T-cell (primary cell): ENCODE measurements at places on chromosomes 16 and 17.

GRCh38 chr17:28499364-28499664 is 6.8 kb upstream of the FOXN1 start:
- DNase-seq = no peak

GRCh38 chr17:12320286-12320685 is 299.6 kb downstream of the MAP2K4 start:
- no peak for DNase-seq

- no peak for DNase-seq
These were observed 9.5 kb downstream of the EXOC7 start for GRCh38 chr17:76094046-76094445.

GRCh38 chr17:40791787-40792436 is 7.8 kb downstream of the KRT28 start:
- no peak for DNase-seq

DNA sequence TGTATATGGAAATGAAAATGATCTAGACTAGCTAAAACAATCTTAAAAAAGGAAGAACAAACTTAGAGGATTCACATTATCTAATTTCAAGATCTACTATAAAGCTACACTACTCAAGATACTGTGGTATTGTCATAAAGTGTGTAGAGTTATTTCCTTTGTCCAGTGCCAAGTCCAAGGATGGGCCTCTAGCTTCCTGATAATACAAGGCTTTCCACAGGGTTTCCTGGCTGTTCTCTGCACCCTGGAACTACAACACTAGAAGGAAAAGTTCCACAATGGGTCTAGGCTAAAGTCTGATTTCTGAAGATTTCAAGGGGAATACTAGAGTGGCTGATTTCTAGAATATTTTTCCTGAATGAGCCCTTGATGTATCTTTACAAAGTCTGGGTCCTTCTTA is 34.2 kb downstream of the TBC1D3B start:
- no peak for DNase-seq

DNA sequence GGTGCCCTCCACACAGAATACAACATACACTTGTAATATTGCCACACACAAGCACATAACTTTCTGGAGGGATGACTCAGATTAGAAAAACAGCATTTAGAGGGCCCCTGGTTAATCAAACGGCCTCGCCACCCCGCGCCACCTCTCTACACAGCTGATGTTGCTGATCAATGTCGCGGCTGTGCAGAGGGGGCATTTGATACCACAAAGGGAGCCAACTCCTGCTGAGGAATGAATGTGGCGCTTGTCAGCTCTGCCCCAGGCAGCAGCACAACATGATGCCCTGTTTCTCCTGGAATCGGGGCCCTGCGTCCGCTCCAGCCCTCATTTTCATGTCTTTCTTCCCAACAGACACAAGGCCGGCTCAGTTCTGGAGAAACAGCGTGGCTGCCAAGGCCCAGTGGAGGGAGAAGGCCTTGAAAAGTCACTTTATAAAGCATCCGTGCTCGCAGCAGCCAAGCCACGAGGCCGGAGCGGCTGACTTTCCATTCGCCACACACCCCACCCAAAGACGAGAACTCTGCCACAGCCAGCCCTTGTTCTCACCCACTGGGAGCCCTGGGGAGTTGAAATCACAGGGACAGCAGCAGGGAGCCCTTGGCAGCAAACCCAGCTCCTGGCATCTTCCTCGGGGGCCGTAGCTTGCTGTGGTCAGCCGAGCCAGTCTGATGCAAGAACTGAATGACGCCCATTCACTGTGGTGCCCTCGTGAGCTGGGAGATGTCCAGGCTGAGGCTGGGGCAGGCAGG is 65.6 kb downstream of the XYLT1 start:
- no peak for DNase-seq

DNA sequence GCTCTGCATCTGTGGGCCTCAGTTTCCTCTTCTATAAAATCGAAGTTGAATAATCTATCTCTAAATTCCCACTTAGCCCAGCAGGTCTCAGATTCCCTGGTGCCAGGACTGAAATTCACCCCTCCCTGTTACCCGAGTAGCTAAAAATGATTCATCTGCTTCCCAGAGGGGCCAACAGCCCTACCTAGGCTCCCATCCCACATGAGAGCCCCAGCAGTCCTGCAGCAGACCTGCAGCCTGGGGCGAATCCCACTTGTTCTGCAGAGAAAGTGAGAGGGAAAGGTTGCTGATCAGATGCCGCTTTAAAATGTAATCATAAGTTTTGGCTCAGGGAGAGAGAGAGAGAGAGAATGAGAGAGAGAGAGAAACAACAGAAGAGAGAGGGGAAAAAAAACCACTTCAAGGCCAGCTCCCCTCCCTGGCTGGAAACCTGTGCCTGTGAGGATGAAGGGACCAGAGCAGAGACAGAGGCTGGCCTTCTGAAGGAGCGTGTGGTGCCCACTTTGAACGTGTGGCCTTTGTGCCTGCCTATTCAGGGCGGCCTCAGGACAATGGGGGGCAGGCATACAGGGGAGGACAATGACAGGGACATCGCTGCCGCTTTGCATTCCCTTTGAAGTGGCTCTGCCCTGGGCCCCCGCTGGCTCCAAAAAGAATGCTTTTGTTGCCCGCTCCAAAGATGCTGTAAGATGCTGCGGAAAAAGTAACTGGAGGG is 85.2 kb upstream of the NKD1 start:
- DNase-seq = no peak

DNA sequence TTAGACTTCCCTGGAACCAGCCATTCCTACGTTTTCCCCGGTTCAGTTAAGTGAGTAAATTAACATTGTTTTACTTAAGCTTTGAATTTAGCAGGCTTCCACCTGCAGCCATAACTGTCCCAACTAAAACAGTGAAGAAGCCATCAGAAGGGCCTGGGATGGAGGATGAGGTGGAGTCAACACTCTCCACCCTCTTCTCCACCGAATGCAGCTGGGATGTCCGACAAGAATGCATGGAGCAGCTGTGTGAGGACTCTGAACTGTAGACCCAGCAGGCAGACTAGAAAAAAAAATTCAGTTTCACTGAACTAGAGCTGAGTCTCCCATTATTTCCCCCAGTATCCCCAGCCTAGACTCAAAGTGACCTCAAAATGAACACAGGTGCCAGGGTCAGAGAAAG is 114.8 kb downstream of the C16orf95 start:
- DNase-seq = no peak

- no peak for DNase-seq
These were observed 5.3 kb upstream of the HEXD start for GRCh38 chr17:82412535-82413520.

- peak; percentile 95 for DNase-seq
These were observed at the start of gene LCMT1 for GRCh38 chr16:25111403-25112166. LCMT1 (plus strand) TSS chr16:25111742; CDS start chr16:25111884, 142 bp downstream.

GRCh38 chr17:74513987-74514631 is 17.2 kb downstream of the CD300LB start:
- no peak for DNase-seq

GRCh38 chr16:21959050-21959449 is 5.9 kb downstream of the UQCRC2 start:
- no peak for DNase-seq

GRCh38 chr17:79952265-79952877 is 83.3 kb downstream of the TBC1D16 start:
- DNase-seq = no peak

DNA sequence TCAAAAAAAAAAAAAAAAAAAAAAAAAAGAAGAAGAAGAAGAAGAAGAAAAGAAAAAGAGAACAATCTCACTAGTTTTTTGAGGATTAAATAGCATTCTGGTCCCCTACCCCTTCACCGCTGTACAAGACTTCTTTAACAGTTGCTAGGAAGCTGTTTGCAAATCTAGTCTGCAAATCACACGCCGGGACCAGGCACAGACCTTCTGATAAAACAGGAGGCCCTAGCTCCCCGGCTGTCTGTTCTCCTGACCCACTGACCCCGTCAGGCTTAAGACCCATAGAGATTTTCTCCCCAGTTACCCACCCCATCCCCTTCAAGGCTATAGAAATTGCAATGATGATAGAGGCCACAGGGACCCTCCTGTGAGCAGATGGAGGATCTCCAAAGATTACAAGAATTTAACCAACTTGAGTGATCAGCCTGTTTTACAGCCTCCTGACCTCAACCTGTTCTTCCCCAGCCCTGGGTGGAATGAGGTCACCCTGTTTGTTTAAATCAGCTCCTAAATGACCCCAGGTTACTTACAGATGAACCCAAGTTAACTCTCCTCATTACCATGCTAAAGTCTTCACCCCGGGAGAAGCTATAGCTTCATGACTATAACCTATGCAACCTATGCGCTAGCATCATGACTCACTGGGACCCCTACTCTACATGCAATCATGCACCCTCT is 11.8 kb upstream of the SULT1A1 start:
- no peak for DNase-seq

DNA sequence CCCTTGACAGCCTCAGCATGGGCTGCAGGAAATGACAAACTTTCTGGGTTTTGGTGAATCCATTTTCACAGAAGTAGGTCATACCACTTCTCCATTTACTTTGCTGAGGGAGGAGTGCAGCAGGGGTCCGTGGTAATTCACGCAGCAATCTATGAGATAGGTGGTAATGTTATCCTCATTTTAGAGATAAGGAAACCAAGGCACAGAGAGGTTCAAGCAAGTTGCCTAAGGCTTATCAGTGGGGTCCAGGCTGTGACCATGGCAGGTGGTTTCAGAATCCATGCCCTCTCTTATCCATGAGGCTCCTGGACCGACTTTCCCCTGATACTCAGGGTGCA is 12.6 kb downstream of the TBX4 start:
- no peak for DNase-seq

DNA sequence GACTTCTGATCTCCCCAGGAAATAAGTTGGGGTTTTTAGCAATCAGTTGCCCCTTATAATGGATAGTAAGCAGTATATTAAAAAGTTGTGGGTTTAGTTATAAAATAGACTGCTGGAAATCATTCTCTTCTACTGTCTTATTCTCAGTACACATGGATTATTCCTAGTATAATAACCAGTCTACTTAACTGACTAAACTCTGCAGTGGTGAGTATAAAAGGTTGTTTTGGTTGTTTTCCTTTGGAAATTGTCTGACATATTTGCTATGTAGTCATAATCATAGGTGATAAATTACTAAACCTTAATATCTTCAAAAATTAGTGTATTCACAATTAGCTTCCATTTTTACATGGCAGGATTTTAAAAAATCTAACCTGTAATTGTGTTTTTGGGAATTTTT is 31.4 kb downstream of the CTCF start:
- DNase-seq = no peak

GRCh38 chr16:74623214-74623838 is 16.4 kb upstream of the GLG1 start:
- no peak for DNase-seq

DNA sequence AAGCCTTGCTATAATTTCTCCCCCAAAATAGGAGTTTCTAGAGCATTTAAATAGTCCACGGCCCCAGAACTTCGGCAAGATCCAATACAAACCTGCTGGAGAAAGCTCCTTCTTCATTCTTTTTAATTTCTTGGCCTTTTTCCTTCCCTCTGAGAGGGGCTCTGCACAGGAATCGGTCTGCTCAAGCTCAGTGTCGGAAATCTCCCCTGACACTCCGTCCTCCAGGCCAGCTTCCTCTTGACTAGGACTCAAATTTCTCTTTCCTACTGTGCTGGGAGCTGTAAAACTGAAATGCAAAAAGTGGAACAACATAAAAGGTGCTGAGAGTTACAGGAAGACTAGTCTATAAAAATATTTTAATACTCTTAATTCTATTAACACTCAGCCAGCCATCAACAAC is 183.3 kb downstream of the PARN start:
- no peak for DNase-seq

DNA sequence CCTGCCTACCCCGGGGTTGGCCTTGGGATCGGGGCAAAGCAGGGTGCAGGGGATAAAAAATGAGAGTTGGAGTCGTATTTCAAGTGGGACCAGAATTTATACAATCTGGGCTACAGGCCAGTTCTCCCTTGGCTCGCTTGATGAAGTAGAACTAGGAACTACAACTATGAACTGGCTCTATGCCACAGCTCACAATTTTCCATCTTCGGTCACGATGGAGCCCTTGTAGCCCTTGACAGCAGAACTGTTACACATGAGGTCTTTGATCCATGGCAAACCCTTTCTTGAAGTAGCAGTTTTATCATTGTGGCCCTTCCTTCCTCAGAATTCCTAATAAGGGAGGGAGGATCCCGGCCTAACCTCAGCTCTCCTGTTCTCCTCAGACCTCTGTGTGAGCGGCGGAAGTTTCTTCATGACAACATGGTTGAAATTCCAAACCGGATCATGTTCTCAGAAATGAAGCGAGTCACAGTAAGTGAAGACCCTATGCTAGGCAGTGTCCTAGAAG is 17.1 kb downstream of the LIG3 start:
- no peak for DNase-seq

GRCh38 chr16:66906916-66907836 is 11.5 kb downstream of the CDH16 start:
- DNase-seq = no peak

- no peak for DNase-seq
These were observed 20.7 kb downstream of the SLC47A1 start for GRCh38 chr17:19554393-19554792.

GRCh38 chr16:79055251-79055970 is 545.1 kb downstream of the MAF start:
- no peak for DNase-seq

GRCh38 chr17:7846765-7847661 is 7.9 kb upstream of the TMEM88 start:
- DNase-seq = no peak
